ENCODE measurements at places on chromosomes 3 and 15.

- DNase-seq, result no peak
These were observed 193.4 kb upstream of the HES1 start for GRCh38 chr3:193942516-193943055.

- no peak for DNase-seq
These were observed 229.7 kb upstream of the KCNMB2 start for GRCh38 chr3:178306432-178307115.

DNA sequence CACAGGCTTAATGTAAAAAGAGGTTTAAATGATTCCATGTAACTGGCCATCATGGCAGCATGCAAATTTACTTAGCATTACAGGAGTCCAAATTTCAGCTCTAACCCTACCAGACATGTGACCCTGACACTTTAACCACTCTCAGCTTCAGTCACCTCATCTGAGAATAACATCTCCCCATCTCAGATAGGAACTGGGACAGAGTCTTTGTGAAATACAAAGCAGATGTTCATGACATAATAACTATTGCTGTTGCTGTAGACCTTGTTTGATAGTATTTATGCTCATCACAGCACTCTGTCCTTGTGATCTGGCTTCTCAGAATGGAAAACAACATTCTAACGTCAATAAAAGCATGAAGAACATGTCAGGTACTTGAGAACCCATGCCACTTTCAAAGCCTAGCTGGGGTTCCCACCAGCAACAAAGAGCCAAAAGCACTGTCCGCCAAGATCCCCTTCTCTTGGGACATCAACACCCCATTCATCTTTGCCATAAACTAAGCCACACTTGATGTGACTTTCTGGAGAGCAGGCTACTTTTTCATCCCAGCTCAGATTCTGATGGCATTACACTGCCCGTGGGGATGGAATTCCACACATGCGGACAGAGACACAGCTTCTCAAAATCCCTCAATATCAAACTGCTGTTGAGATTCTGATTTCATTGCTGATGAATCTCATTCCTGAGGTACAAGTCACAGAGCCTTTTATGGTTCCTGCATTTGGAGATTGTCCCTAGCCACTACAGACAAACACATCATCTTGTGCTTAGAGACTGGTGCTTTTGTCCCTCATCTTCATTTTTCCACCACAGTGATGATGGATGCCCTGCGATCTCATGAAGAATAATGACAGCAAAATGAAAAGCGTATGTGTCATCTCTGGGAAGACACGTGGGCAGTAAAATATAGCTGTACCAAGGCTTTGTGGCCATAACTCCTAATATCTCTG, 202.7 kb downstream of the TNIK start:
- no peak for DNase-seq

- no peak for DNase-seq
These were observed 25.0 kb upstream of the MUSTN1 start for GRCh38 chr3:52859686-52860423.

DNA sequence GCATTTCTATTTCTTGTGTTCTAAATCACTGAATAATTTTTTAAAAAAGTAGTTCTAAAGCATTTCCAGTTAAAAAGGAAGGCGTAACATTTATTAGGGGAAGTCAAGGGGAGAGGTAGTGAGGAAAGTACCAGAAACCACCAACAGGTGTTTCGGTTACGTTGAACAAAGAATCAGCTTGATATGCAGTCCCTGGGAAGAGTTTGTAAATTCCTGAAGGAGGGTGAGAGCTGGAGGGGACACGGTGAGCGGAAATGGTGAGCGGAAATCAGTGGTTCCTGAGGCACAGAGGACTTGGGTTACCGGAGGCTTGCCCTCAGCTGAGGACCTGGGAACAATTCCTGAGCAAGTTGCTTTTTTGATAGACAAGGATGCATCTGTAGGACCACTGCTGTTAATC, 17.8 kb downstream of the MAP2K1 start:
- DNase-seq, result no peak

- no peak for DNase-seq
These were observed 242.8 kb downstream of the ZNF385D start for GRCh38 chr3:21508246-21508645.

DNA sequence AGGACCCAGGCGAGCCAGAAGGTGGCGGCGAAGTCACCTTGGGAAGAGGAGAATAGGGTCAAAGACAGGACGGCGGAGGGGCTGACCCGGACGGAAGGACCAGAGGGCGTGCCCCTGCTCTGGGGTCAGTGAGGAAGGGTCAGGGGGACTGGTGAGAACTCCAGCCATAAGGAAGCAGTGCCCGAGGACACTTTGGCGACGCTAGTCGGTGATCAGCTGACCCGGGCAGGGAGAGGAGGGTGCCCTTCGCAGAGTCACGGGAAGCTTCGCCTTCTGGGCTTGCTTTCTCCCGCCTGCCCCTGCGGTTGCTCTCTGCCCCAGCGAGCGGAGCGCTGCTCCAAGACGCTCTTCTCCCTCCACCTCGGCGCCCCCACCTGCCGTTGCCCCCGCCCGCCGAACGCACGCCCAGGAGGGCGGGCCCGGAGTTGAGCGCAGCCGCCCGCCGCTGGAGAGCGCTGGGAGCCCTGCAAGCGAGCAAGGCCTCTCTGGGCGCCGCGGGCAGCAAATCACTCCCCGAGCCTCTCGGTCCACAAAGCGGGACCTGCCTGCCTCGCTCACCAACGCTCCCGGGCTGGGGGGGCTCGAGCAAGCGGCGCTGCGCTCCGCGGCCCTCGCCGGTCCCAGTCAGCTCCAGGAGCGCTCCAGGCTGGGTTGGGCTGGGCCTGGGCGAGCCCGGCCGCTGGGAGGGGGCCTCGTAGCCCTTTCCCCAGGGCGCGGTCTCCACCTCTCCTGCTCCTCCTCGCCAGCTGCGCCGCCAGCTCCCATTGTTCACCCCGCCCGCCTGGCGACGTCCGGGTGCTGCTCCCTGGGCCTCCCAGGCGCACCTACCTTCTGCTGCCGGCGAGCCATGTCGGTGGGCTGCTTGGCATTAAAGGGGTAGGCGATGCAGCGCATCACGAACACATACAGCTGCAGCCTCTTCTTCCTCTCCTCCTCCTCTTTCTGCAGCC, 1.2 kb downstream of the CADPS start:
- peak; percentile 61 for DNase-seq

GRCh38 chr3:35790764-35791163, 151.4 kb downstream of the ARPP21 start:
- no peak for DNase-seq

Data from hypothalamus (tissue), 51 donors.